ENCODE measurements at places on chromosomes 5 and 9.

- no peak for DNase-seq
Measured at GRCh38 chr5:38535248-38535750, 21.1 kb downstream of the LIFR start.

DNA sequence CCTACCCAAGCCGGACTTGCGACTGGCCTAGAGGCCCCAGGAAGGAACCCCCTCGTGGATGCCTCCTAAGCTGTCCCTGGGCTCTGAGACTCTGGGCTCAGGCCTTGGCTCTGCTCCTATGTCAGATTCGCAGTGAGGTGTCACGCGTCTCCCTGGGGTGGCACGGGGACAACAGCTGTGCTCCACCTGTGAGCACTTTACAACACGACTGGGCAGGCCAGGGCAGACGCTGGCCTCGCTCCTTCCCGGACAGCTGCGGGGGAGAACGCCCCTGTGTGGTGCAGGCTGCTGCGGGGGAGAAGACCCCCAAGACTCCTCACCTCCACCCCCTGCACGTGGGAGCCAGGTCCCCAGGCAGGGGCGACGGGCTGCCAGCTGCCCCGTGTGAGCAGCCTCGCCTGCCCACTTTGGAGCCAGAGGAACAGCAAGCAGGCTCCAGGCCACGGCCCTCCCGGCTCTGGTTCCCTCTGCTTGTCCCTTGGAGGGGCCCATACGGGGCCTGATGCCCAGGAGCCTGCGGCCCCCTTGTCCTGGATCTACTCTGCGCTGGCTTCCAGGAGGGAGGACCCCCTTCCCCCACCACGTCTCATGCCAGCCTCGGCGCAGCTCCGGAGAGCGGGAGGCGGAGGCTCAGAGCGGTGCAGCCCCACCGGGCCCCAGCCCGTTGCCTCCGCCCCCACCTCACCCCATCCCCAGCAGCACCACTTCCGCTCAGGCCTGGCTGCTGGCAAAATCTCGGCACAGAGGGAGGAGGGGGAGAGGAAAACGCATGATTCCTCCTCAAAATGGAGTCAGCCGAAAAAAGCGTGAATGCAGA lies 36.0 kb downstream of the SARDH start:
- peak; percentile 83 for DNase-seq

DNA sequence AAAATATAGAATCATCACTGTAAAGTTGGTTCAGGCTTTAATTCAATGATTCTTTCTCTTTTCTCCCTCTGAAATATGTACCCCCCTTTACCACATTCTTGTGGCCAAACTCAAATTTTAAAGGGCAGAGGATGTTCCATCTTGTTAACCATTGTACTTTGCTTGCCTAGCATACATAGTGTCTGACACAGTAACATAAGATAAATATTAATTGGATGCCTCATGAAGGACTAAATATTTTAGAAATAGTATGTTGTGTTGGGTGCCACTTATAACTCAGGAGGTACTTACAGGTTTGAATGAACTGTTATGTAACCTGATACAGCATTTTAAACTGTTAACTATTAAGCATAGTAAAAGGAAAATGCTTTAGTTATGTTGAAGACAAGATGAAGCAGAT lies 71.5 kb downstream of the NIPBL start:
- DNase-seq, result no peak

DNA sequence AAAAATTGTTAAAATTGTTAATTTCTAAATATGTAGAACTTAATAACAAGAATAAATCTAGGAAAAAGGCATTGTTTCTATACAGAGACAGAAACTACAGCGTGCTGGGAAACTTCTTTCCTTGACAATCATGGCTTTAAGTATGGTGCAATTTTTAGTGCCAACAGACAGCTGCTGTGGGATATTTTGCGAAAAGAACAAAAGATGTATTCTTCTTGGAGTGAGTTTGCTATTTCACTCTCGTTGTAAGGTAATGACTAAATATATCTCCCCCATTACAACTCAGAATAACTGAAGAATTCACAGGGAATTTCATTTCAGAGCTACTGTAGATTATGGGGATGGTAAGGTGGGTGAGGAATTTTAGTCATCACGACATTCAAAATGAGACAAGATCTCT lies 2055.0 kb upstream of the ACO1 start:
- no peak for DNase-seq

GRCh38 chr5:61477788-61478187 lies 145.7 kb downstream of the ZSWIM6 start:
- DNase-seq, result no peak

Data from T-cell (primary cell).